Right cardiac atrium (tissue), 5 donors: ENCODE measurements at places on chromosomes 12 and 14. TPM values are rescaled to one million over a fixed set of nuclear protein-coding genes. Genes with fewer than 3 reads are reported as not detected.

DNA sequence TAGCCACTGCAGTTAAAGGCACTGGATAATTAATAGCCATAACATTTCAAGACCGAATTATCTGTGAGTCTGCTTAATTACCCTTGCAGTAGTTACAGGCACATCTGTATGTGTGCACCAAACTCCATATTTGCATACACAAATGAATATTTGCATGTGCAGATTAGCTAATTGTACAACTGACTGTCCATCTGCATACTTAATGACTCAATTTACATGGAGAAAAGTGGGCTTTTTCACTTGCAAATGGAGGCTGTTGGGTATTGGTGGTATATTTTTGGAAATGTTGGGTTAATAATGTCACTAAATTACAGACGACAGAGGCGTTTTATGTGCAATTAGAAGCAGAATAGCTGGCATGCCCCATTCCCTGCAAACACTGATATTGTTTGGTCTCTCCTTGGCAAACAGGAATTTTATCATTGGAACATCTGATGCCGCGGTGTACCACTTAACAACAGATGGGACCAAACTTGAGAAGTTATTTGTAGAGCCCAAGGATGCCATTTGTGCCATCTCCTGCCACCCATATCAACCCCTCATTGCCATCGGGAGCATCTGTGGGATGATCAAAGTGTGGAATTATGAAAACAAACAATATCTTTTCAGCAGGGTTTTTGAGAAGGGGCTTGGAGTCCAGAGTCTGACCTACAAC lies 39.6 kb downstream of the CFAP251 start:
- no peak for DNase-seq

DNA sequence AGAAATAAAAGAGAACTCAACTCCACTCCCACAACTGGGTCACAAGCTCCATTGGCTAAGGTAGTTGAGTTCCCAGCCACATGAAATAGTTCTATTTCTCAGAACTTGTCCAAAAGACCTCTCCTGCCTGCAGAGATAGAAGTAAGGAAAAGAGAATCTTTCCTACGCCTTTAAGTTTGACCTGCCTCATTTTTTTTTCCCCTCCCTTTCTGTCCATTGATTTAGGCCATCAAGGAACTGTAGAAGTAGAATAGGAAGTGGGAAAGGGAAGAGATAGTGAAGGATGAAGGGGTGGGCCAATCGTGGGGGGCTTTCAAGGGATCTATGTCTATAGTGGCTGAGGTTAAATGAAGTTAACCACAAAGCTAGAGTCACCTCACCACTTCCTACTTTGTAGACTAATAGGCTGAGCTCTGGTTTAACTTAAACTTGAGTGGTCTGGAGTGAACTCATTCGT lies 13.9 kb upstream of the NUDT4 start:
- no peak for DNase-seq

DNA sequence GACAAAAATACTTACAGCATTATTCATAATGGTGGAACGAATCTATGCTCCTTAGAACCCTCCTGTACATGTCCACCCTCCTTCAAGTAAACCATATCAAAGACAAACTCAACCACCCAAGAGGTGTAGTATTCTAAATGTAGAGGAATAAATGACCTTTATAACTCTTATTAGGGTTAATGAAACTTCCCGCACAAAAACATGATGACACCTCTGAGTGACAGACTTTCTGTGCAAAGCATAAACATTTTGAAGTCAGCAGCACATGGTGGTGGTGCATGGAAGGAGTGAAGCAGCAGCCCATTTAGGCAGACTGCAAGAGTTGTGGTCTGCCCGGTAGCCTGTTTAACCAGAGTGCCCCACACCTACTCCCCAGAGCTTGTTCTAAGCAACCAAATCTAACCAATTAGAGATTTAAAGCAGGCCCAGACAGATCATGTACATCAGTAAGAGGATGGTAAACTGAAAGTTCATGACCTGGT lies 615 bp upstream of the ASB8 start:
- DNase-seq = no peak

GRCh38 chr12:104520242-104520900 lies 63.6 kb downstream of the CHST11 start:
- DNase-seq = no peak

GRCh38 chr12:56867216-56867615 lies 67.0 kb downstream of the SDR9C7 start:
- DNase-seq = no peak

DNA sequence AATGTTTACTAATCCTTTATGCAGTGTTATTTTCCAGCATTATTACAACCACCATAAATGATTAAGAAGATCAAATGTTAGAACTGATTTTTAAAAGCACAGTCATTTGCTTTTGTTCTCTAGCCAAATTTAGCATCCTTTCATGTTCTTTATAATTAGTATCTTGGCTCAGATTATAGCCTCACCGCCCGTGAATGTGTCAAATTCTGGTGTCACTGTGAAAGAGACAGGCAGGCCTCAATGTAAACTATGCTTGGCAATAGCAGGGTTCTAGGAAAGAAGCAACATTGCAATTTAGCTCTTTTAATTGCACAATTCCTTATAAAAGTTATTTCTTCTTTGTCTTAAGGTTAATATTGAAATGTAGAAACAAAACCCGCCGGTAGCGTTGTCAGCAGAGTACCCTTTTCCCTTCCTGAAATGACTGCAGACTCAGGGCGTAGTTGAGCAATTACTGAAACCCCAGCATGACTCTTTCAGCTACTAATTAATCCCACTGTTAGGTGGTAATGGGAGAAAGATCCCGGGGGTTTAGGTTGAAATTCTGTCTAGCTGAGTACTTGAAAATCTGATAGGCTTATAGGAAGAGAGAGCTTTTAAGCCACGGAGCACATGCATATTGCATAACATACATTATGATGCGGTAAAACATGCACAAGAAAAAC lies 1600.5 kb upstream of the SEL1L start:
- DNase-seq = no peak

- DNase-seq = no peak
Measured at GRCh38 chr14:100323942-100324307, 786 bp downstream of the SLC25A47 start.

GRCh38 chr14:101966742-101967141 lies 2.4 kb downstream of the DYNC1H1 start:
- DNase-seq = no peak

DNA sequence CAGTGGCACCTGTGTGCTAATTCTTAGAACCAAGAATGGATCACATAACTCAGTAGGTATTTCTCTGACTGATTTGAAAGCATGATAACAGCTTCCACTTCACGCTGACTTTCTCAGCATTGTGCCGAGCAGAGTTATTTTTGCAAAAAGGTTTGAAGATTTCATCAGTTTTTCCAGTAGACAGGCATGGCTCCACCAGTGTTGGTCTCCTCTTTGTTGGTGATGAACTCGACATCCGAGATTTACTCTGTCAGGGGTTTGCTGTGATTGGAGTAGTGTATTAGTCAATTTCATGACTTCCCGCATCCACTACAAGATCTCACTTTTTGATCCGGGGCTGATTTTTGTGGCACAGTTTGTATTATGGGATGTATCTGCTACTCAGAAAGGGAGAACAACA lies 85.3 kb downstream of the PRKCH start:
- no peak for DNase-seq

DNA sequence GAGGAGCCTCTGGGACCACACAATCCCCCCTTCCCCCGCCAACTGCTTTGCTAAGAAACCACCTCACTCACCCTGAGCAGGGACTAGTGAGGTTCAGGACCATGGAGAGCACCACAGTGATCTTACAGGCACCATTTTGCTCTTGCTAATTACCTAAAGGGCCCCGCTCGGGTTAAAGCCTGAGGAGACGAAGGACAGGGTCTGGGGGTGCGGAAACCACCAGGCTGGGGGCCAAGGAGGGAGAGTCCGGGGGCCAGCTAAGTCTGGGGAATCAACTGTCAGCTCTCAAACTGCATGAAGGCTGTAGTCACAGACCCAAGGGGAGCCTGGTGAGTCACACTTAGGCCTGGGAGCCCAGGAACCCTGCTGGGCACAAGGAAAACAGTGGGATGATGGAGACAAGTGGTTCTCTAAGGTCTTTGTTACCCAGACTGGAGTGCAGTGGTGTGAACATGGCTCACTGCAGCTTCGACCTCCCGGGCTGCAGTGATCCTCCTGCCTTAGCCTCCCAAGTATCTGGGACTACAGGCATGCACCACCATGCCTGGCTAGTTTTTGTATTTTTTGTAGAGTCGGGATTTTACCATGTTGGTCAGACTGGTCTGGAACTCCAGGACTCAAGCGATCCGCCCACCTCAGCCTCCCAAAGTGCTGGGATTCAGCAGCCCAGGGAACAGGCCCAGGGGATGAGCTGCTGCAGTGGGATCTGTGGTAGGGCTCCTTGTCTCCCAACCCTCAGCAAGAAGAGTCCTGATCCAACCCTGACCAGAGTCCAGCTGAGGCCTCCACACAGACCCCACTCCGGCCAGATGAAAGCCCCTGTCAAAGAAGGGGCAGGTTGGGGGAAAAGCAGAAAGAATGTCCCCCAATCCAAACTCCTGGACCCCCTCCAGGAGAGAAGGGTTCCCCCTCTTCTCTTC lies 98.8 kb downstream of the CALM1 start:
- peak; percentile 53 for DNase-seq

GRCh38 chr12:111570084-111570961 lies 28.8 kb downstream of the ATXN2 start:
- DNase-seq = no peak

GRCh38 chr12:43060742-43061141 lies 471.2 kb upstream of the PRICKLE1 start:
- no peak for DNase-seq

DNA sequence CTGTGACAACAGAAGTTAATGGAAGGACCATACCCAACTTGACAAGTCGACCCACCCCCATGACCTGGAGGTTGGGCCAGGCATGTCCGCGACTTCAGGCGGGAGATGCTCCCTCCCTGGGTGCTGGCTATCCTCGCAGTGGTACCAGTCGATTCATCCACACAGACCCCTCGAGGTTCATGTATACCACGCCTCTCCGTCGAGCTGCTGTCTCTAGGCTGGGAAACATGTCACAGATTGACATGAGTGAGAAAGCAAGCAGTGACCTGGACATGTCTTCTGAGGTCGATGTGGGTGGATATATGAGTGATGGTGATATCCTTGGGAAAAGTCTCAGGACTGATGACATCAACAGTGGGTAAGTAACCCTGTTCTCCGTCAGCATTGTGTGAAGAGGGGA lies 220.1 kb downstream of the NAV3 start:
- no peak for DNase-seq

DNA sequence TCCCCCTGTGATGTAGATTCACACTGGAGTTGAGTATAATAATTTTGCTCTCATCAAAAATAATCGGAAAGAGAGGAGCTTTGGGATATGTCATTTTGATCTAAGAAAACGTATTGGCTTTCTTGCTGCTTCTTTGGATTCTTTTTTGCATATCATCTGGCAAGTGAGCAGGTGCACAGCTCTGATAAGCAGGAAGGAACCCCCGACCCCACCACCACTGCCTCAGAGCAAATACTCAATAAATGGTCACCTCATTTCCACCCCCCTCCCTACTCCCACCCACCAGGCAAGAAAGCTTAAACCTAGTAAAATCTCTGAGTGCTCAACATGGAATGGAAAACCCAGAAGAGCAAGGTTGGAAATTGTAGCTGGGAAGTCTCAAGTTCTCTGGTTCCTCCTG lies 49.4 kb downstream of the IFNG-AS1 start:
- no peak for DNase-seq

DNA sequence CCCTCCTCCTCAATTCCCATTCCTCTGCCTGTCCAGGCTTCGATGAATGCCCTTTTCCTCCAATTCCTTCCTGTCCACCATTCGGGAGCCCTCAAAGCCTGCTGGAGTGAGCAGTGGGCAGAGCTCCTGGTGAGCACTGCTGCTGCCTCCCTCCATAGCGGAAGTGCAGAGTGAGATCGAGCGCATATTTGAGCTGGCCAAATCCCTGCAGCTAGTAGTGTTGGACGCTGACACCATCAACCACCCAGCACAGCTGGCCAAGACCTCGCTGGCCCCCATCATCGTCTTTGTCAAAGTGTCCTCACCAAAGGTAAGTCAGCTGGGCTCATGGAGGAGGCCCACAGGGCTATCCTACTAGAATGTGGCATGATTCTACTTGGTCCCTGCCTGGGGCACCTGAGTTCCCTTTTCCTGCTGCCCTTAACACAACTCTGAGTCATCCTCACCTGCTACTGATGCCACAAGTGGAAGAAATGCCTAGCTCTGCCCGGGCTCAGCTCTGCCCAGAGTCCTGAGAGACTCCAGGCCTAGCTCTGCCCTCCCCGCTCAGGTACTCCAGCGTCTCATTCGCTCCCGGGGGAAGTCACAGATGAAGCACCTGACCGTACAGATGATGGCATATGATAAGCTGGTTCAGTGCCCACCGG lies 8.0 kb downstream of the CACNB3 start:
- no peak for DNase-seq

DNA sequence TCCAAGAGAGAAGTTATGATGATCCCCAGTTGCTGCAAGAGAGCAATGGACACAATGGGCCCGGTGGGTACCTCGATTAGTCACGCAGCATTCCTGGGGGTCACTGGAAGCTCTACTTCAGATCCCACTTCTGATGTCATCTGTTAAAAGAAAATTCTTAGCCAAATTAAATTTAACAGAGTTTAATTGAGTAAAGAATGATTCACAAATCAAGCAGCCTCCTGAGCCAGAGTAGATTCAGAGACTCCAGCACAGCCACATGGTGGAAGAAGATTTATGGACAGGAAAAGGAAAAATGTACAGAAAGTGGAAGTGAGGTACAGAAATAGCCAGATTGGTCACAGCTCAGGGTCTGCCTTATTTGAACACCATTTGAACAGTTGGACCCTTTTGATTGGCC lies 107.5 kb downstream of the SPTSSA start:
- DNase-seq = no peak

- DNase-seq = no peak
Measured at GRCh38 chr14:90509403-90509802, 112.6 kb downstream of the CALM1 start.

TBC1D30 gene
- total RNA-seq = 1.6 TPM

ADGRD1 gene
- 188 TPM for total RNA-seq

OR6C2 gene
- total RNA-seq = not detected

CLEC6A gene
- total RNA-seq = not detected

KRT6C gene
- not detected for total RNA-seq

ITGB7 gene
- total RNA-seq = 0.88 TPM

BEGAIN gene
- total RNA-seq = 1.6 TPM

CIROP gene
- total RNA-seq = not detected

LAG3 gene
- 0.49 TPM for total RNA-seq

STXBP6 gene
- total RNA-seq = 18.8 TPM

DCN gene
- 1,110 TPM for total RNA-seq

TRHDE gene
- 4.6 TPM for total RNA-seq
